A549 treated with CORT108297 at 1 μM for 4 hours (cell line): ENCODE measurements at places on chromosomes 6 and 20. TPM values are rescaled to one million over a fixed set of nuclear protein-coding genes. Genes with fewer than 3 reads are reported as not detected.

Gene PROKR2
- not detected in 5 replicates for total RNA-seq

Gene RAET1G
- 7.3 to 11.9 TPM (median 10.3 TPM) in 5 replicates for total RNA-seq

Gene STX16
- 27.6 to 38.2 TPM (median 35.7 TPM) in 5 replicates for total RNA-seq

Gene HLA-DQA1
- not detected in 5 replicates for total RNA-seq

Gene COL19A1
- not detected in 5 replicates for total RNA-seq

Gene LST1
- total RNA-seq: 0.46 to 0.73 TPM in 2 of 5 replicates, not detected in the others

Gene RAD21L1
- 0.09 TPM in 1 of 5 replicates, not detected in the others for total RNA-seq

Gene VSTM2L
- 5.8 to 10.5 TPM (median 8.8 TPM) in 5 replicates for total RNA-seq

Gene CST2
- 0.10 to 0.32 TPM (median 0.13 TPM) in 3 of 5 replicates, not detected in the others for total RNA-seq

Gene ECT2L
- not detected in 5 replicates for total RNA-seq

Gene SCAND1
- 69.2 to 106 TPM (median 99.3 TPM) in 5 replicates for total RNA-seq

Gene ZKSCAN8
- total RNA-seq: 4.0 to 6.0 TPM (median 5.2 TPM) in 5 replicates

Gene SOX18
- 1.1 to 2.4 TPM (median 2.0 TPM) in 5 replicates for total RNA-seq

Gene HAO1
- not detected in 5 replicates for total RNA-seq

Gene MLN
- total RNA-seq: not detected in 5 replicates

Gene MOG
- total RNA-seq: not detected in 5 replicates

Gene TAAR9
- not detected in 5 replicates for total RNA-seq

Gene TGM3
- total RNA-seq: 0.03 TPM in 3 of 5 replicates, not detected in the others

Gene MYT1
- 0.03 to 0.30 TPM (median 0.10 TPM) in 5 replicates for total RNA-seq

Gene BHLHE23
- not detected in 5 replicates for total RNA-seq

Gene MPIG6B
- not detected in 5 replicates for total RNA-seq

Gene OVOL2
- 0.07 to 0.42 TPM (median 0.18 TPM) in 5 replicates for total RNA-seq

Gene CCDC170
- 0.06 to 0.18 TPM (median 0.12 TPM) in 4 of 5 replicates, not detected in the other for total RNA-seq

Gene TBCC
- 16.7 to 18.8 TPM (median 17.7 TPM) in 5 replicates for total RNA-seq

Gene HCRTR2
- total RNA-seq: not detected in 5 replicates

Gene GNAS-AS1
- total RNA-seq: not detected in 5 replicates

Gene TSBP1
- total RNA-seq: not detected in 5 replicates

Gene OR10C1
- not detected in 5 replicates for total RNA-seq

Gene HFE
- total RNA-seq: 8.8 to 14.2 TPM (median 12.5 TPM) in 5 replicates

Gene AVP
- total RNA-seq: not detected in 5 replicates

Gene SOX12
- total RNA-seq: 18.4 to 29.9 TPM (median 29.6 TPM) in 5 replicates

Gene FNDC1
- 0.04 to 0.09 TPM (median 0.06 TPM) in 5 replicates for total RNA-seq

Gene NMBR
- not detected in 5 replicates for total RNA-seq

Gene PROCR
- 91.7 to 135 TPM (median 131 TPM) in 5 replicates for total RNA-seq

Gene DYNLT1
- 97.7 to 124 TPM (median 101 TPM) in 5 replicates for total RNA-seq

Gene FITM2
- total RNA-seq: 7.2 to 8.9 TPM (median 7.9 TPM) in 5 replicates

Gene IPCEF1
- total RNA-seq: 0.05 to 0.16 TPM (median 0.13 TPM) in 4 of 5 replicates, not detected in the other
